Effector memory CD4-positive, alpha-beta T cell (primary cell): ENCODE measurements at places on chromosomes 1 and 21.

- no peaks in the 10 kb centered on the region for H3K27me3 ChIP-seq
- H3K4me1 ChIP-seq, result peaks cover 15% of the 10 kb centered on the region
- H3K27ac ChIP-seq, result peak overlapping the region; percentile 1
- no peak for DNase-seq
- no peak overlapping the region for H3K4me3 ChIP-seq
These were observed 18.0 kb downstream of the AGPAT3 start for GRCh38 chr21:43882952-43883545.

DNA sequence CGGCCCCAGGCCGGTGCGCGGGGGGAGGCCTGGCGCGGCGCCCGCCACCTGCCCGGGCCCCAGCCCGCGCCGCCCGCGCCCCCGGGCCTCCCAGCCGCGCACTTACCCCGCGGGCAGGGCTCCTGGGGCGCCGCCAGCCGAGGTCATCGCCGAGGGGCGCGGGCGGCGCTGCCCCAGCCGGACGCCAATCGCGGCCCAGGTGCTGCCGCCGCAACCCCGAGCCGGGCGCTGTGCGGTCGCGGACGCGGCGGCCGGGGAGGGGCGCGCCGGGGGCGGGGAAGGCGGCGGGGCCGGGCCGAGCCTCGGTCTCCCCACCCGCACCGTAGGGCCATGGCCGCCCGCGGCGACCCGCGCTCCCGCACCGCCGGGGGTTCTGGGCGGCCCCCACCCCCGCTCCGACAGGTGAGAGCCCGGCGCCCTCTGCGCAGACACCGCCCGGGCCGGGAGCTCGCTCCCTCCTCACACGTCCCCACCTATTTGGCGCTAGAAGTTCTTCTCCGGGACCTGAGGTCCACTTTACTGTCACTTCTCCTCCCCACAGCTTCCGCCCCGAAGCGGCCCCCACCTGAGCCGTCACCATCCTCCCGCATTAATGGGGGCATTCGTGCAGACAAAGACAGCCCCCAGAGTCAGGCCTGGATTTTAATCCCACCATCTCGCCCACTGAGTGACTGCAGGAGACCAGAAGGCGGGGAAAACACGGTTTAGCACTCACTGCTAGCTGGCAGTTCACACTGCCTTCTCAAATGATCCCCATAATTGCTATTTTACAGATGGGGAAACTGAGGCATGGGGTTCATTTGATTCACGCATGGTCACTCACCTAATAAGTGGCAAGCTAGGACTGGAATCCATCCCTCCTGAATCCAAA is at the start of gene TTC39A:
Gene TTC39A, minus strand, starts transcription at position 232 of the 871 bp plus-strand sequence. Its CDS starts 85 bp downstream, at position 147.
- no peaks in the 10 kb centered on the region for H3K36me3 ChIP-seq
- no peak within 1 kb of the TSS for H3K27ac ChIP-seq
- peaks cover 10% of the 10 kb centered on the region for H3K27me3 ChIP-seq
- no peak for DNase-seq
- peak within 1 kb of the TSS; percentile 22 for H3K4me3 ChIP-seq

GRCh38 chr1:226739696-226740065 is 599 bp upstream of the ITPKB start:
- no peaks in the 10 kb centered on the region for H3K27me3 ChIP-seq
- DNase-seq, result no peak
- peaks cover 28% of the 10 kb centered on the region for H3K4me1 ChIP-seq
- peak overlapping the region; percentile 54 for H3K27ac ChIP-seq
- peaks cover 28% of the 10 kb centered on the region for H3K36me3 ChIP-seq

- H3K36me3 ChIP-seq, result no peaks in the 10 kb centered on the region
- H3K4me1 ChIP-seq, result peaks cover 7% of the 10 kb centered on the region
- H3K27me3 ChIP-seq, result no peaks in the 10 kb centered on the region
- H3K4me3 ChIP-seq, result no peak overlapping the region
- no peak for DNase-seq
These were observed 26.1 kb upstream of the RCAN3 start for GRCh38 chr1:24476571-24476970.

- no peak overlapping the region for H3K27ac ChIP-seq
- peaks cover 10% of the 10 kb centered on the region for H3K4me1 ChIP-seq
- peaks cover 40% of the 10 kb centered on the region for H3K36me3 ChIP-seq
- DNase-seq, result no peak
- no peak overlapping the region for H3K4me3 ChIP-seq
- no peaks in the 10 kb centered on the region for H3K27me3 ChIP-seq
These were observed 175.5 kb downstream of the CLIC6 start for GRCh38 chr21:34844013-34844923.

GRCh38 chr21:45787371-45787770 is 143.8 kb downstream of the PCBP3 start:
- H3K27me3 ChIP-seq, result no peaks in the 10 kb centered on the region
- H3K4me3 ChIP-seq, result no peak overlapping the region
- no peaks in the 10 kb centered on the region for H3K4me1 ChIP-seq
- DNase-seq, result no peak
- H3K36me3 ChIP-seq, result no peaks in the 10 kb centered on the region
- H3K27ac ChIP-seq, result no peak overlapping the region

DNA sequence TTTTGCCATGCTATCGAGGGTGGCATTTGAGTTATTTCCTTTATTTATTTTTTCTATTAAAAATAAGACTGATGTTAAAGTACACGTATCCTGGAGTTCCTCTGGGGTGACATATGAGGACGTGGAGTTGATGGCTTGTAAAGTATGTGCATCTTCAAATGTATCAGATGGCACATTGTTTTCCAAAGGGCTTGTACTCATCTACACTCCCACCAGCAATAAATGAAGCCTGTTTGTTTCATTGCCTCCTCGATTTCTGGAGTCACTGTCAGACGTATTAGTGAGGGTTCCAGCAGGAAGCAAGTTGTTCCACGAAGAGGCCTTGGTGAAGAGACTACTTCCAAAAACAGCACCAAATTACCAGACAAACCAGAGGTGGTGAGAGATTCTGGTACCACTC is 423.9 kb downstream of the NPHP4 start:
- DNase-seq, result no peak
- no peak overlapping the region for H3K4me3 ChIP-seq
- no peak overlapping the region for H3K27ac ChIP-seq
- no peaks in the 10 kb centered on the region for H3K4me1 ChIP-seq

DNA sequence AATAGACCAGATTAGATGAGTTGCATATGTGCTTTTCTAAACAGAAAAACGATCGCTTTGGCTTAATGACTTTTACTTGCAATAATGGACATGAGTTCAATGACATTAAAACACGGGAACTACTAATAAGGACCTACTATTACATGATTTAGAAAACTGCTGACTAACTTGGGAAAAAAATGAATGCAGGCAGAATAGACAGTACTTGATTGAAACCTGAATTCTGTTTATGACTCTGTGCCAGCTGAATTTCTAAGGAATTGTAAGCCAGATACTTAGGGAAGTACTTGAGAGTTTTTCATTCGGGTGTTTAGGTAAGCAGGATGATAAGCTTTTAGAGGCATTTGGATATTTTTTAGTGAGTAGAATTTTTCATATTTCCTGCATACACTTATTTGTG is 12.0 kb downstream of the ADGRL2 start:
- no peaks in the 10 kb centered on the region for H3K36me3 ChIP-seq
- no peak overlapping the region for H3K4me3 ChIP-seq
- H3K4me1 ChIP-seq, result no peaks in the 10 kb centered on the region
- DNase-seq, result no peak
- H3K27ac ChIP-seq, result no peak overlapping the region

GRCh38 chr1:151621351-151621750 is 9.5 kb downstream of the SNX27 start:
- no peak overlapping the region for H3K4me3 ChIP-seq
- H3K4me1 ChIP-seq, result no peaks in the 10 kb centered on the region
- no peaks in the 10 kb centered on the region for H3K27me3 ChIP-seq
- no peak for DNase-seq

GRCh38 chr1:5751163-5751540 is 241.1 kb downstream of the NPHP4 start:
- no peaks in the 10 kb centered on the region for H3K36me3 ChIP-seq
- no peak overlapping the region for H3K27ac ChIP-seq
- no peaks in the 10 kb centered on the region for H3K27me3 ChIP-seq
- H3K4me1 ChIP-seq, result no peaks in the 10 kb centered on the region
- no peak for DNase-seq

DNA sequence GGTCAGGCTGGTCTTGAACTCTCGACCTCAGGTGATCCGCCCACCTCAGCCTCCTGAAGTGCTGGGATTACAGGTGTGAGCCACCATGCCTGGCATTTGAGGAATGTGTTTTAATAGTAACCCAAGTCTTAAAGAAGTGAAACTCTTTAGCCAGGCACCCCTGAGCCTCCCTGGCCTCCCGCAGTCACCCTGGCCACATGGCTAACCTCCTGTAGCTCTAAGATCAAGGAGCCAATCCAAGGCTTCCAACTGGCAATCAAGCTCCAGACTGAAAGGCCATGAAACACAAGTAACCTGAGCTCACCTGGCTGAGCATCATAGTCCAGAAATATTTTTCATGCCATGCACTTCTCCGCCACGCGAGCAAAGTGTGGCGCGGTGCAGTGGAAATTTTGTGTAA is 84.3 kb downstream of the LTN1 start:
- no peaks in the 10 kb centered on the region for H3K27me3 ChIP-seq
- DNase-seq, result no peak
- no peak overlapping the region for H3K27ac ChIP-seq
- no peaks in the 10 kb centered on the region for H3K4me1 ChIP-seq
- no peaks in the 10 kb centered on the region for H3K36me3 ChIP-seq
